ENCODE measurements at places on chromosomes 12 and 14. TPM values are rescaled to one million over a fixed set of nuclear protein-coding genes. Genes with fewer than 3 reads are reported as not detected.

DNA sequence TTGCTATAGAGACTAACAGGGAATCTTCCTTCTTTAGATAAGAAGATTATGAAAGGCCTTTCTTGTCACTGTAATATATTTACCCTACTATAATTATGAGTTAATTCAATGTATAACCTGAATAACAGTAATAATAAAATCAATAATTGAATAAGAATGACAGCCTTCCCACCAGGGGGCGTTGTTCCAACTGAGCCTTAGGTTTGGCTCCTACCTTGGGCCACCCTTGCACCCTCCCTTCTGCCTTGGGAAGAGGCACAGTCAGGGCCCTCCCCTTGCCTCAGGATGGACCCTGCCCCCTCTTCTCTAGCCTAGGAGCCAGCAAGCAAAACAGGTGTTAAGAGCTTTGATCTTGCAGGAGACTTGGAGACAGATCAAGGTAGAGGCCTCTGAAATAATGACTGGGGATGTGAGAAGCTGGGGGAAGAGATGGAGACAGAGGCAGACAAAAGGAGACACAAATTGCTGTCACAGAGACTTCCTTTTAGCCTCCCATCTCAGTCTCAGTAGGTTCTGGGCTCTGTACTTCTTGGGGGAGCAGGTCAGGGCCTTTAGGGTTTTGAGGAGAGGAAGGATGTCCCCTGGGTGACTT lies 40.1 kb upstream of the CISTR start:
- no peak for DNase-seq

GRCh38 chr12:66244446-66244845 lies 55.4 kb downstream of the IRAK3 start:
- DNase-seq: no peak

GRCh38 chr12:93741659-93742109 lies 64.5 kb downstream of the CRADD start:
- DNase-seq: no peak

DNA sequence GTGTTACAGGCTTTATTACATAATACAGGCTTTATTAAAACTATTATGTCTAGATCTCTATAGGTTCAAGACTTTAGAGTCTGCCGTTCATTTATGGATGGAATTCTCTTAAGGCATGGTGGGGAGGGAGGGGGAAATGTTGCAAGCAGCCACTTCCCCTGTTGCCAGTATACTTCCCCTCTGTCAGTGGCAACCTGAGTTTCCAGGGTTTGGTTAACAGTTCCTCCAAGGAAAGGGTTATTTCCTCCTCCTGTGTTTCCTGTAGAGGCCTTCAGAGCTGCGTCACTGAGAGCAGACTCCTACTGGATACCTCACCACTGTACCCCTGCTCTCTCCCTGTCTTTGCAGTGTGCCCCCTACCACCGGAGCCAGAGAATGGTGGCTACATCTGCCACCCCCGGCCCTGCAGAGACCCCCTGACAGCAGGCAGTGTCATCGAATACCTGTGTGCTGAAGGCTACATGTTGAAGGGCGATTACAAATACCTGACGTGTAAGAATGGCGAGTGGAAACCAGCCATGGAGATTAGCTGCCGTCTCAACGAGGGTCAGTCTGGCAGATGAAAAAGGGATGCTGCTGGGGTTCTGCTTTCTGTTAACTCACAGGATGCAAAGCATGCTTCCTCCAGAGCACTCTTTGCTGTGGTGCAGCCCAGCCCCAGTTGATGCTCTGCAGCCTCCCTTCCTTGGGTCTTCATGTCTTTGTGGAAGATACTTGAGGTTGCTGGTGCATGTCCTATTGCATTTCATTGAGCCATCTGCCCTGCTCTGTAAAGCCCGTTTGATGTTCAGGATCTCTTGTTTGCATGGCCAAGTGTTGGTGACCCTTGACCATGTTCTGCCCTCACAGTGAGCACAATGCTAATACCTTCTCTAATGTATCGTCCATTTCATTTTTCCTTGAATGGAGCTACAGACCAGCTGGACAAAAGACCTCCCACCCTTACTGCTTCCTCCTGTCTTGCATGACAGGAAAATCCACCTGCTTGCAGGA lies 63.6 kb upstream of the SRSF5 start:
- no peak for DNase-seq

GRCh38 chr12:126784328-126784921 lies 1482.5 kb upstream of the TMEM132C start:
- DNase-seq: peak; percentile 30

- no peak for DNase-seq
These were observed 199.4 kb upstream of the NUDT4 start for GRCh38 chr12:93178154-93178878.

- DNase-seq: no peak
These were observed 57.5 kb downstream of the PTHLH start for GRCh38 chr12:27915021-27915420.

- no peak for DNase-seq
These were observed 135.7 kb upstream of the SLC16A7 start for GRCh38 chr12:59459966-59460660.

GRCh38 chr14:55532645-55533344 lies 47.2 kb upstream of the KTN1 start:
- no peak for DNase-seq

DNA sequence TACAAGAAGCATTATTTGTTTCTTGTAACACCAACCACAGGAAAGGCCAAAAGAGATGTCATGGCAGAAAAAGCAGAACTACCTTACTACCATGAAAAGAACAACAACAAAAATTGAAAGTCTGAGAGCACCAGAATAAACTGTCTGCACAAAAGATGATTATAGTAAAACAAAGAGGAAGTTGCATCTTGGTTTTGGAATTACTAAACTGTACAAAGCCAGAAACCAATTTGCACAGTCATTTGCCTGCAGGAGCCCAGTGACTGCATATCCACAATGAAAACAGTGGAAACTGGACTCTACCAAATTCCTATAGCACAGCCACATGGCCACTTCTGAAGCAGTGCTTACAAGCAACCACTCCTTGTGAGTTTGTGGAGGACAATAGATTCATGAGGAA lies 276.2 kb downstream of the SSPN start:
- no peak for DNase-seq

Gene KERA
- total RNA-seq: not detected

Gene RHEBL1
- not detected for total RNA-seq

Gene NYNRIN
- 9.1 TPM for total RNA-seq

Gene SLC38A4
- 19.7 TPM for total RNA-seq

Gene TMEM132D
- 0.55 TPM for total RNA-seq
